ENCODE measurements at places on chromosomes 3 and 15.
A peak's percentile ranks its signal among the peaks of the same experiment; 100 is the strongest.

DNA sequence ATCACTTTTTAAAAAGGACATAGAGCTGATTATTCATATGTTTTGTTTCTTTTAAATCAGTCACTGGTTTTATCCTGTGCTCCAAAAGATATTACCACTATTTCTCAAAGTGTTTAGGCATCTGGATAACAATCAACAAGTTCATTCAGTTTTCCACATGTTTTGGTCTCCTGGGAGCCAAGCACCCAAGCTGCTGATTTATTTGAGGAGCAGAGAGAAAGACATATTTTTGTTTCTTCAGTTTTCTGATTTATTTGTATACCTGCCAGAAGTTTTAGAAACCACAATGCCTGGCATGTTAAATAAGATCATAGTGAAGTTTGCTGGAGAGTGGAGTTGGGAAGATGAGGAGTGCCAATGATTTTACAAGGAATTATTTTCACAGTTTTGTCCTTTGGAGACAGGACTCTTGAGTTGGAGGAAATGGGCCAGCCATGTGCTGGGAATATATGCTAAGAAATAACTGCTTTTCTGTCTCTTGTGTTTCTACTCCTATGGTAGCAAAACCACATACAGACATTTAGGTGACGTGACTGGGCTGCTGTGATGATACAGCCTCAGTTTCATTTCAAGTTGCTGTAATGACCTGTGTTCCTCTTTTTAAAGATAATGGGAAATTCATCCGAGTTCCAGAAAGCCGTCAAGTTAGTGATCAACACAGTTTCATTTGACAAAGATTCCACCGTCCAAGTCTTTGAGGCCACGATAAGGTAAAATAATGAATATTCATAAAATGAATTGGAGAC is 11.7 kb downstream of the EDEM1 start:
- no peak for DNase-seq

DNA sequence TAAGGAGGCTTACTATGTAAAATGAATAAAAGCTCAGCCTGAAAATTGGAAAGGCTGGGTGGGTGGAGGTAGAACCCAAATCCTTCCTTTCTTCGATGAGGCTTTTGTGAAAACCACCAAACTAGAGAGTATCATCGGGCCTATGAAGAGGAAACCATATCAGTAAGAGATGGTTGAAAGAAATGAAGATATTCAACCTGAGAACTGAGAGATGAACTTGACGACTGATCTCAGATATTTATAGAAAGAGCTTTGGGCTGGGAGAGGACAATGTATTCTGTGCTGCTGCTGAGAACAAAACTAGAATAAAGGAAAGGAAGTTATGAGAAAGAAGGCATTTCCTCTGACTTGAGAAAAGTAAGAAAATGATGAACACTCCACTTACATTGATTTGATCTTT is 236.6 kb downstream of the KCNH8 start:
- DNase-seq: no peak

DNA sequence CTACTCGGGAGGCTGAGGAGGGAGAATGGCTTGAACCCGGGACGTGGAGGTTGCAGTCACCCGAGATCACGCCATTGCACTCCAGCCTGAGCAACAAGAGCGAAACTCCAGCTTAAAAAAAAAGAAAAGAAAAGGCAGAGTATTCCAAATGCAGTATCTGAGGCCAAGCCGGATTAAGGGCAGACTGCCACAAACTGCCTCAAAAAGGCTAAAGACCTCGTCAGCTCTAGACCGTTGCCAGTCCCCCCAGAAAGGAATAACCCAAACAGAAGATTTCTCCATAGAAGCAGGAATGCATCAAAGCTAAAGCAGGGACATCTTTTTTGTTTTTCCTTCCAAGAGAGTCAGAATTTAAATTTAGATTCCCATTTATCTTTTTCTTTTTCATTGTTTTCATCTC is 72.9 kb downstream of the TM4SF4 start:
- DNase-seq: no peak

- DNase-seq: peak; percentile 51
Observed at GRCh38 chr3:196192036-196192523, 19.1 kb downstream of the ZDHHC19 start.

- DNase-seq: peak; percentile 51
Observed at GRCh38 chr3:127628788-127629466, at the start of gene PODXL2. TSS of gene PODXL2 (plus strand) at chr3:127629185. CDS start at chr3:127629220, 35 bp downstream.

DNA sequence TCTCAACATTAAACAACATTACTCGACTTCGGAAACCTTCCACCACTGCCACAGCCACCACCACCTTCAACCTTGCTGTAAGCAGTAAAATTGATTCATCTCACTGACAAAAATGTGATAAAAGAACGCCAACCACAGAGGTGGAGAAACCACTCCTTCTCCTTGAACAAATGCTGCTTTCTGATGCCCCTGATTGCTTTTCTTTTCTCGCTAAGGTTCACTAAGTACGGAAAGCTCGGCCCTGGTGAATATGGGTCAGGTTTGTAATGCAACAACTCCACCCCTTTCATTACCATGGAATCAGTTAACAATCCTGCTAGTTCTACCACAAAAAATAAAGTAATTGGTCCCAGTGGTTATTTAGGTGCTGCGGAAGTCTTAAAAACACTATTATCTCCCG is 44.9 kb downstream of the MEIS2 start:
- no peak for DNase-seq

GRCh38 chr3:47404955-47405790 is 24.4 kb downstream of the PTPN23 start:
- DNase-seq: no peak

GRCh38 chr3:57692396-57693147 is at the start of gene DENND6A:
TSS of gene DENND6A (minus strand) at chr3:57693077. CDS start at chr3:57693018, 59 bp downstream.
- DNase-seq: peak; percentile 95

GRCh38 chr3:107315141-107315540 is 62.1 kb upstream of the CCDC54 start:
- DNase-seq: no peak

- DNase-seq: no peak
Observed at GRCh38 chr3:108877901-108878300, 55.3 kb downstream of the TRAT1 start.

GRCh38 chr3:18880691-18881090 is 267.6 kb upstream of the KCNH8 start:
- DNase-seq: no peak

DNA sequence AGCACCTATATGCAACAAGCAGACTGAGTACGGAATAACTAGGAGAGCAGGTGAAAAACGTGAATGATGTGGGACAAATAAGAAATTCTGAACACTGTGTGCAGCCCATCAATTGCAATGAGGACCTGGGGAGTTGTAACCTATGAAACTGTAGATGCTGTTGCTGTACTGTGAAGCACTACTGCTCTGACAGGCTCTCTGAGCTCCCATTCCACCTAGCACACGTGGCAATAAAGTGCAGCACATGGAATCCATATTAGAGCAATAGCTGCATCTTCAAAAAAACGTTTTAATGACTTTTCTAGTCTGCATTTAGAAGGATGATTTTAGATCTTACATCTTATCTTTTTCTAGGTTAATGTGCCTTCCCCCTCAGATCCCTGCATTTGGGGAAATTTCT is 748.7 kb upstream of the GOLIM4 start:
- no peak for DNase-seq

- DNase-seq: no peak
Observed at GRCh38 chr3:12629560-12629959, 34.4 kb downstream of the RAF1 start.

DNA sequence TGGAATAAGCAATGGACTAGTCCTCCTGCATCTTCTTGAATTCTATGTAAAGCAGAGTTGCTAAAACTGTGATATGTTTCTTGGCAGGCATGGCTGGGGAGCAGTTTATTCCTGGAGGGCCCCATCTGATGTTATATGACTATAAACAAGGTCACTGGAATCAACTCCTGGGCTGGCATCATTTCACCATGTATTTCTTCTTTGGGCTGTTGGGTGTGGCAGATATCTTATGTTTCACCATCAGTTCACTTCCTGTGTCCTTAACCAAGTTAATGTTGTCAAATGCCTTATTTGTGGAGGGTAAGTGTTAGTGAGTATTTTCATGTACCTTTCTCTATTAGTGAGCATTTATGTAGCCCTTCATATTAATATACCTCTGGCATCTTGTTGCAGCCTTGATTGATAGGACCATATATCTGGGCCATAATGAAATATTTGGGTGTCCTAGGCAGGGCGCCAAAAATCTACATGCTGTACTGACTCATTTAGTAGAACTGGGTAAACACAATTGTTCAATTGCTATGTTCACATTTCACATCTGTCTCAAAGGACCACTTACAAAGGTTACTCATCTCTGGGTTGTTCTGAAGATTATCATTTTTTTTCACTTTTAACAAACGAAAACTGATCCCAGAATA is 52.6 kb upstream of the ADGRG7 start:
- DNase-seq: no peak

DNA sequence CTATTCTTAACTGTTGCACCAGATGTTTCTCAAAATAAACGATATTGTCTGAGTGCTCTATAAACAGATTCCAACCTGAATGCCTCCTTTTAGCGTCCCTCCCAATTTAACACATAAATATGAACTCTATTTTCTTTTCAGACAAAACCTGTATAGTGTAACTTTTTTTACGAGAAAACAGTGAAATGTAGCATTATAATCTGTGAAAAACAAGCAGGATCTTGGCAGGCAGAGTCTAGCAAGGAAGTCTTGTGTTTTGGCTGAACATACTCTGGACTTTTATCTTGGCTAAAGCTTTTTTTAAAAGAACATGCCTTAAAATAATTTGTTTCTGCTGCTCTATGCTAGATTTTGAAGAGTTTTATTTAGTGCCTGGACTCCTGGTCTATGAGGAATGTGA is 150.5 kb downstream of the ROBO2 start:
- DNase-seq: no peak

GRCh38 chr3:105802118-105802706 is 66.6 kb downstream of the CBLB start:
- no peak for DNase-seq

- DNase-seq: no peak
Observed at GRCh38 chr3:138861798-138862197, 27.1 kb upstream of the PIK3CB start.

GRCh38 chr3:161600173-161600572 is 103.6 kb downstream of the OTOL1 start:
- DNase-seq: no peak

DNA sequence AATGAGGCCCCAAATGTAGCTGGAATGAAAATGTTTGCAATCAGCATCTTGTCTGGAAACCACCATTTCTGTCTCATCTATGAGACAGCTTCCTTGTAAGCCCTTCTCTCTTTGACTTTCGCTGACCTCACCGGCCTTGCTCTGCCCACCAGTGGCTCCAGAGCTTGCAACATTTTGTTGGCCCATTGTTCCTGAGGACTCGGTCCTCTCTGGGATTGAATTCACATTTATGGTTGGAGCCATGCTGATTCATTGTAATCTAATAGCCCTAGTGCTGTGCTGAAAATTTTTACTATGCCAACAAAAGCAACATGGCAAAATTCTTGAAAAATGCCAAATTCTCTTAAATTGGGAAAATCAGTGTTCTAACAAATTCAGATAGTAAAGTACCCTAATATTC is 37.2 kb downstream of the ABHD5 start:
- no peak for DNase-seq

DNA sequence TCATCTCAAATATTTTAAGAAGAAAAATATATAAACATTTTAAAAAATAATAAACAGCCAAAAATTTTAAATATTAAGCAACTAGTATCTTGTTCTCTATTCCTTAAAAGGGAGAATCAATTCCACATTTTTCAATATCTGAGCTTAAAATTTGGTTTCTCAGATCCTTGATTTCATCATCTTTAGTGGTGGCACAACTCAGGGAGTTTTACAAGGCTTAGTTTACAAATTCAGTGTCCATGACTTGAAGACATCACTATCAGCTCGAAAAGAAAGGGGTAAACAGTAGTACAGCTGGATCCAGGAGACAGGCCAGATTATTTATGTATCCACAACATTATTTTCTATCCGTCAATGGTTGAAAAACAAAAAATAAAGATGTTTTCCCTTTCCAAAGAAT is 11.6 kb downstream of the IGF2BP2 start:
- no peak for DNase-seq

GRCh38 chr3:140276703-140277102 is 341.7 kb downstream of the CLSTN2 start:
- no peak for DNase-seq

DNA sequence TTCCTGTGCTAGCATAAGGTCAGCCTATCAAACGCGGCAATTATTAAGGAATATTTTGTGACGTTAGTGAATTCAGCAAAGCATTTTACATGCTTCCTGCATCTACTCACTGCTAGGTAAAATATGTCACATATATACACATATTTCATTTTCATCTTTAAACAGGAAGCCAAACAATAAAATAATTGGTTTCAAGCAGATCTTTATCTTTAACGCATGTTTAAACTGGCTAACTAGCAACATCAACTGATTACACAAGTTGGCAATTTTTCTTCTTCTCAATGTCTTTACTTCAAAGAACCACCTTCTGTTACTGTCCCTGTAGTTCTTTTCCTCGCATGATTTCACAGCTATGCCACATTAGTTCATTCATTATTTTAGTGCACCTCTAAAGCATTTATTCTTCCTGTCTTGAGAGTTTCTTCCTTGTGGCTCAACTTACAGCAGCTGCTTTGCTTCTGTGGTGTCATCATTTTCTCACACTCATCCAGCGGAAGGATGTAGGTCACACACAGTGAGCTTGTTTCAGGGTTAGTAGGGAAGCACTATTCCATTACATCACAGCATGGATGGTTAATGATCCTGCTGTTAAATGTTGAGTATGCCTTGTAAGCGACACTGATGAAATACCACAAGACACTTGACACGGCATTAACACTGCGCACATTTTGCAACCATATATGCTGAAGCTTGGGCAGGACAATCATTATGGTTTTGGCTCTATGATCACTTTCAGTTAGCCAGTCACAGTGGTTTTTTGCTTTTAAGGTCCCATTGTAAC is 2.3 kb upstream of the BCHE start:
- DNase-seq: no peak

GRCh38 chr3:47841786-47842349 is 38.9 kb downstream of the DHX30 start:
- no peak for DNase-seq

DNA sequence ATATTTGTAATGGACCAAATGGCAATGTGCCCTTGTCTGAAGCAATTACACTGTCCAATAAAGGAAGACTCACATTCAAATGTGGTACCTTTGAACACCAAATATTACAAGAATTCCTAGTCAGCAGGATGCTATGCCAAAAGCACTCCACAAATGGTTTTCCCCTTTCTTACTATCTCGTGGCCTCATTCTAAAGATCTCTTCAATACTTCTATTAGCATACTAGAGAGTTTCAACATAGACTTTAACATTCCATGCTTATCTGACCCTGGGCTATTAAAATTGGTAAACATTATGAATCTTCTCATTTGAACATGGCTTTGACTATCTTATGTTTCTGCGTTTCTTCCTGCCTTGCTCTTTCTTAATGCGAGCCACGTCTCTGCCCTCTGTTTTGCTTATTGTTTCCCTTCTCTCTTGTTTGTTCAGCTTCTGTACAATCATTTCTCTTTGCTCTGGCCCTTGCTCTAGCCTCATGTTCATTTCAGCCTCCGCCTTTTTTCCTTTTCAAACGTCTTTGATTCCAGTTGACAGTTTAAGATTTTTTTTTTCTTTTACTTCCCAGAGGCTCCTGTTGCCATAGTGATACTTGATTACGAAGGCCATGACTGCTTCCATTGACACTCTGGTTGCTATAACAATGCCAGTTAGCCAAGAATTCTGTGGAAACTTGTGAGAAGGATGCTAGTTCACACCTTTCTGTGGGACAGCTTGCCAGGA is 49.5 kb upstream of the SLC9A9 start:
- DNase-seq: no peak

GRCh38 chr3:59316688-59317275 is 267.0 kb upstream of the CFAP20DC start:
- DNase-seq: no peak

GRCh38 chr3:135862361-135862760 is 103.2 kb upstream of the PPP2R3A start:
- no peak for DNase-seq
